ENCODE measurements at places on chromosomes 16 and 17. TPM values are rescaled to one million over a fixed set of nuclear protein-coding genes. Genes with fewer than 3 reads are reported as not detected.

GRCh38 chr17:77422104-77422747 lies 281.5 kb downstream of the SEC14L1 start:
- DNase-seq: no peak

The TM4SF5 gene
- total RNA-seq: not detected

DNA sequence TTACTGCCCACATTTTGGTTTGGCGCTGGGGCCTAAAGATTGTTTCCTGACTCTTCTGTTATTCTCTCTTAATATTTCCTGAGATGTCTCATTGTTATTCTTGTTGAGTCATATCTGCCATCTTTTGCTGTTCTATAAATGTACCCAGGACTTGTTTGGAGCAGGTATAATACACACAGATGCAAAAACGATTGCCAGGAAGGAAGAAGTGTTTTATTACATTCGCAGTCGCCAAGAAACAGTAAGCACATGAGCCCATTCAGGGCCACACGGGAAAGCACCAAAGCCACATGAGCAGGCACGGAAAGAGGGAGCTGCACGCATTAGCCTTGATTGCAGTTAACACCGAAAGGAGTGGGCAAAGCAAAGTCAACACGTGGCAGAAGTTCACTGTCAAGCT lies 70.2 kb downstream of the ARHGAP44 start:
- DNase-seq: no peak

The FA2H gene
- not detected for total RNA-seq

The SP6 gene
- total RNA-seq: 1.9 TPM

The PAQR4 gene
- total RNA-seq: 4.5 TPM

The HID1 gene
- total RNA-seq: 14.4 TPM

The DHRS7C gene
- total RNA-seq: not detected

DNA sequence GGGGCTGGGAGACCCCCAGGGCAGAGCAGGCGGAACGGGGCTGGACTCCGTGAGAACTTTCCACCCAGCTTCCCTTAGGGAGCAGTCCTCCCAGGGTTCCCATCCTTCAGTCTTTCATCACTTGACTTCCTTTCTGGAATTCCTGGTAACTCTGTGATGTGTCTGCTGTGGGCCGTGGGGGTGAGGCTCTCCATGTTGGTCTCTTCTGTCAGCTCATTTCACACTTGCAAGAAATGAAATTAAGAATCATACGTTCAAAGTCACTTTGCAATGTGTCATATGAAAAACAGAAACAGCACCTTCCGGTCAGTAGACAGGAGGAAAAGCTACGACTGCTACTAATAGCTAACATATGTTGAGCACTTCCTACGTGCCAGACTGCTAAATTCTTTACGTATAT lies 5.4 kb upstream of the BBS2 start:
- DNase-seq: no peak

DNA sequence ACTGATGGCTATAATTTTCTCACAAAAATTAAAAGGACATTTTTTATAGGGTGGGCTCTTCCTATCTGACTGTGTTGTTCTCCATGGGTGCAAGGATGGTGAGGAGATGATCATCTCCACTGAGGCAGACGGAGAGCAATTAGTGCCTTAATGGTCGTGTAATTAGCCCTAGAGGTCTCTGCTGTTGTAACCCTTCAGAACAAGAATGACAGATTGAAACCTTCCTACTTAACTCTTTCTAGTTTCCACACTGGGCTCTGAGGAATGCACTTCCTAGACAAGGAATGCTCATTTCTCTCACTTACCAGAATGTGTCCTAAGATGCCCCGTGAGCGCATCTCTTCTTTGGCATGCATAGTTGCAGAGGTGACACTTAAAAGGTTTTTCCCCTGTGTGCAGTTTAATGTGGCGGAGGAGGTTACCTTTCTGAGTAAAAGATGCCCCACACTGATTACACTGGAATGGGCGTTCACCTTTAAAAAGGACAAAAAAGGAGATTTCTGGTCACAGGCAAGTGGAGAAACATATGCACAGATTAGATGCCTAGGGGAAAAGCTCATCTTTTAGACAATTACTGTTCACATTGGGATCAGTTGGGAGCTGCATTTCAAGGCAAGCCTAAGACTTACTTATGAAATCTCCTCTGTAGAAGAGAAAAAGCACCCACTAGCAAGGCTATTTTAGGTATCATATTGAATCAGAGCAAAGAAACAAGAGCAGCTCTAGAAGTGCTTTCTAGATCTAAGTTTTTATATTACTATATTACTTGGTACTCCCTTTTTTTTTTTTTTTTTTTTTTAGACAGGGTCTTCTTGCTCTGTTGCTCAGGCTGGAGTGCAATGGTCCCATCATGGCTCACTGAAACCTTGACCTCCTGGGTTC lies 53.6 kb downstream of the GRB7 start:
- no peak for DNase-seq

The WFIKKN2 gene
- total RNA-seq: 0.16 TPM

The KRT33A gene
- not detected for total RNA-seq

- DNase-seq: no peak
These were observed 298.3 kb upstream of the ERCC4 start for GRCh38 chr16:13621639-13622038.

The C17orf100 gene
- total RNA-seq: 0.58 TPM

The P2RX5 gene
- total RNA-seq: 0.29 TPM

The KRTAP1-5 gene
- not detected for total RNA-seq

Data from mesenteric fat pad (tissue), 1 donor.